ENCODE measurements at places on chromosomes 4 and X.

GRCh38 chrX:38175139-38175538 is 45.5 kb downstream of the SRPX start:
- no peak for DNase-seq

DNA sequence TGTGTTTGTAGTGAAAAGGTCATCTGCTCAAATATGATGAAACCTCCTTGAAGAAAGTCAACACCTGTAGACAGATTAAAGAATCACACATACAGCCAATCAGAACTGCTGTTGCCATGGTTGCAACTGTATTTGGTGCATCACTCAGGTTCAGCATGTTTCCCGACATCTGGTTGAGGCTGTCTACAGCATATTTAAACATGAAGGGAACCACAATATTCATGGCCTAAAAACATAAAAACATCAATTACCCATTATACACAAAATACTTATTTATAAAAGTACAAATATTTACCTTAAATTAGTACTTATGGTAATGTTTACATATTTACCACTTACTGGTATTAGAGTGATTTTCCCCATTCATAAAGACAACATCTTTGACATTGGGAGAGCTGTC is 79.7 kb downstream of the ABCB7 start:
- no peak for DNase-seq

DNA sequence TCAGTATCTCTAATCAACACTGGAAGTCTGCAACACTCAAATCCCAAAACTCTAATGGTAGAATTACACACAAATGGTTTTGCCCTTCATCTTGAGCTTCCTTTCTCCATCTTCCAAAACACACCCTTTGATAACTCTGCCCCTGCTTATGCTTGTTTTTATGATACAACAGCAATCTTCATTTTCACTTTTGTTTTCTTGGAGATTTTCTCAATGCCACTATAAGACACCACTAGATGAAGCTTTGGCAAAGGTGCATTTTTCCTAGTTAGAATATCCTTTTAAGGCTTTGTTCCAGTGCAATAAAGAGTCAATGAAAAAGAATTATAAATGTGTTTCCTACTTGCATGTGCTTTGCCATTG is 472.4 kb upstream of the NWD2 start:
- no peak for DNase-seq

DNA sequence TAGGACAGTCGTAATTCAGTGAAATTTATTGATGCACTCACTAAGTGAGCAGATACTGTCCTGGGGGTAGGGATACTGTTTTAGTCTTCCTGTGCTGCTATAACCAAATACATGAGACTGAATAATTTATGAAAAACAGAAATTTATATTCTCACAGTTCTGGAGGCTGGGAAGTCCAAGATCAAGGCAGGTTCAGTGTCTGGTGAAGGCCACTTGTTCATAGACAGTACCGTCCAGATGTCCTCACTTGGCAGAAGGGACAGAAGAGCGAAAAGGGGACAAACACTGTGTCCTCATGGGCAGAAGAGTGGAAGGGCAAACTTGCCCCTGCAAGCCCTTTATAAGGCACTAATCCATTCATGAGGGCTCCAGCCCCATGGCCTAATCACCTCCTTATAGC is 45.6 kb downstream of the PGRMC2 start:
- no peak for DNase-seq

GRCh38 chr4:170128219-170128804 is 38.6 kb upstream of the AADAT start:
- DNase-seq = no peak

- no peak for DNase-seq
Measured at GRCh38 chr4:7422898-7423180, 11.9 kb downstream of the PSAPL1 start.

DNA sequence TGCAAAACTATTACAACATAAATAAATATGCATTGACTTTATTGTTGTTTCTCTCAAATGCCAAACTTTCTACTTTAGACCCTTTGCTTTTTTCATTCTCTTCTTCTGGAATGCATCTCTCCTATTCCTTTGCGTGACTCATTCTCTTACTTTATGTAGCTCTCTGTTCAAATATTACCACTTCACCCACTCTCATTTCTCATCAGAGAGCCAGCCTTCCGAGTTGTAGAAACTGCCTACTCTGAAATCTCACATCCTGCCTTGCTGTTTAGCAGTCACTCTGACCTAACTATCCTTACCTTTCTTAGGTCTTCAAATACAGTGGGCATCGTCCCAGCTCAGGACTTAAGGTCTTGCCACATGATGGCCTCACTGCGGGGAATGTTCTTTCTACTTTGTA is 143.5 kb downstream of the GALNTL6 start:
- DNase-seq = no peak

- no peak for DNase-seq
Measured at GRCh38 chrX:50180073-50180940, 20.5 kb downstream of the AKAP4 start.

DNA sequence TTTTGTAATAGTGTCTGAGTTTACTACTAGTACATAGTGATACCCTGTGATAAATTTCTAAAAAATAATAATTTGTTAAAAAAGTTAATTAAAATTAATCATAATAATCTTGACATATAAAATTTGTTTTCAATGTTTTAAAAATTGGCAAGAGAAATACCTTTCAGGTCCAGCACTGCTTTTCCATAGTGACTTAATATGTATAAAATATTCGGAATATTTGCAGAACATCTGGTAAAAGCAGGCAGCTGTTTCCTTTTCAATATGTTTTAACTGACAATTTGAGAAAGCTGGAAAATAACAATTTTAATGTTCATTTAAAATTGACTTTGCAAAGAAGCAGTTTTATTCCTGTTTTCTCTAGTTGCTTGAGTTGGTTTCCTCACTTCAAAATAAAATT is 17.6 kb upstream of the GK2 start:
- no peak for DNase-seq

- DNase-seq = no peak
Measured at GRCh38 chr4:142778430-142778829, 67.7 kb downstream of the INPP4B start.

- DNase-seq = no peak
Measured at GRCh38 chrX:14690553-14690952, 161.2 kb downstream of the GLRA2 start.

DNA sequence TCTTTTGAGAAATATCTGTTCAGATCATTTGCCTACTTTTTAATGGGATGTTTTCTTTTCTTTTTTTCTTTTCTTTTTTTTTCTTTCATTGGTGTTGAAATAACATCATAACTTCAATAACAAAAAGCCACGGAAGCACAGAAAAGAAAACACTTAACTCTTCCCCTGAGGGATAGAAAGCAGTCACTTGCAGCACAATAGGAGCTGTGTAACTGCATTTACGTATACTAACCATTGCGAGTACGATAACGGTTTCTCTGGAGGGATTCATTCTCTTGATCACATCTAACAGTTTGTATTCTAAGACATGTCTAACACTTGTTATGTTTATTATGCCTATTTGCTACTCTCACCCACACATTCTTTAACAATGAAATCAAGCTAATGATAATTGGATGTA is 27.3 kb downstream of the C4orf46 start:
- DNase-seq = no peak

DNA sequence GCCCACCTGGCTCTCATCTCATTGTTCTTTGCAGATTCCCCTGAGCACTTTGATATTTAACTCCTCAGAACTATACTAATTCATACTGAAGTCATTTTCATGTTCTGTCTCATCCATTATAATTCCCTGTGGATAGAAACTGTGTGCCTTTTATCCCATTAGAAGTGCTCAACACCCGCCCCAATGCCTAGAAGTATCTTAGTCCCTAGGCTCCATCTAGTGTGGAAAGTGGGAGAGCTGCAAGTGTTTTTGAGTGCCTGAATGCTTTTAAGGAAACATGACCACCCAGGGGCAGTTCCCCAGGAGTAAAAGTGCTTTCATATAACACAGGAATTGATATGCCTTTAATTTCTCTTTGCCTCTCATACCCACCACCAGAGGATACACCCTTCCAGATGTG is 117.0 kb downstream of the CHRDL1 start:
- DNase-seq = no peak

- no peak for DNase-seq
Measured at GRCh38 chr4:6694177-6694901, 661 bp downstream of the S100P start.

- no peak for DNase-seq
Measured at GRCh38 chrX:14038375-14039085, 8.8 kb upstream of the GEMIN8 start.

DNA sequence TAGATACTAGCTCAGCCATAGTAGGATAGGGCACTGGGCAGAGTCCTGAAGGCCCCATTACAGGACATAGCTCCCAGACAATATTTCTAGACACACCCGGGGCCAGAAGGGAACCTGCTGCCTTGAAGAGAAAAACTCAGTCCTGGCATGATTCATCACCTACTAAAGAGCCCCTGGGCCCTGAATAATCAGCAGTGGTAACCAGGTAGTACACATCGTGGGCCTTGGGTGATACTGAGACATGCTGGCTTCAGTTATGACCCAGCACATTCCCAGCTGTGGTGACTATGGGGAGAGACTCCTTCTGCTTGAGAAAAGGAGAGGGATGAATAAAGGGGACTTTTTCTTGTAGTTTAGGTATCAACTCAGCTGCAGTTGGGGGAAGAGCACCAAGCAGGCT is 104.3 kb upstream of the STK26 start:
- no peak for DNase-seq

- no peak for DNase-seq
Measured at GRCh38 chr4:84796394-84796793, 170.1 kb downstream of the WDFY3 start.

GRCh38 chr4:146235654-146236177 is 21.4 kb downstream of the REELD1 start:
- DNase-seq = no peak

DNA sequence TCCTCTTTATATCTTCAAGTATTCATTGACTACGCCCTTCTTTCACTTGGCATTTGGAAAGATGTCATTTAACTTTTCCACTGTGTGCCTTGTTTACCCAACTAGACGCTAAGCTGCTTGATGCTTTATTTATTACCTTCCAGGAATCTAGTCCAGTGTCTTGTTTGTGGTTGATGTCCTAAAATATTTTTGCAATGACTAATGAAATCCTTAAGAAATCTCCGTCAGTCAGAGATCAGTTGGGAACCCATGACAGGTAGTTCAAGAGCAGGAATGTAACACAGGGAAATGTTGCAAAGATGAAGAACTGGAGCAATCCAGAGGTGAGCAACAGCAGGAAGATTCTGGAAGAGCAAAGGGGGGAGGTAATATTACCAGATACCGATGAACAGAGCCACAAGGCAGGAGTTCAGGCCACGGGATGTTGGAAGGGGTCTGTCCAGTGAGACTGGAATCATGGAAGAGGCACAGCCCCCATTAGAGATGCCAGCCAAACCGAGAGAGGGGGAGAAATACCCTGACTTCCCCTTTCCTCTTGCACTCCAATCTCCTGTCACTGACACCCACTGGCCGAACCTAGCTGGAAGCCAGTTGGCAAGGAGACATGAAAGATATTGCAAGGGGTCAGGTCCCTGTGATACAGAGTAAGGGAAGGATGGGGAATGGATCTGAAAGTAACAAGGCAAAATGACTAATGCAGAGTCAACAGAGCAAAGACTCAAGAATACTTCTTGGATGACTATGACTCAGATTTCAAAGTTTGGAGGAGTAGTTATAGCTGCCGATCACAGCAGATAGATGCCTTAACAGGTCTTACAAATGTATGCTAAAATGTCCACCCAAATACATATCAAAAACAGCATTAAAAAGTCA is 62.7 kb upstream of the PHKA2 start:
- no peak for DNase-seq

DNA sequence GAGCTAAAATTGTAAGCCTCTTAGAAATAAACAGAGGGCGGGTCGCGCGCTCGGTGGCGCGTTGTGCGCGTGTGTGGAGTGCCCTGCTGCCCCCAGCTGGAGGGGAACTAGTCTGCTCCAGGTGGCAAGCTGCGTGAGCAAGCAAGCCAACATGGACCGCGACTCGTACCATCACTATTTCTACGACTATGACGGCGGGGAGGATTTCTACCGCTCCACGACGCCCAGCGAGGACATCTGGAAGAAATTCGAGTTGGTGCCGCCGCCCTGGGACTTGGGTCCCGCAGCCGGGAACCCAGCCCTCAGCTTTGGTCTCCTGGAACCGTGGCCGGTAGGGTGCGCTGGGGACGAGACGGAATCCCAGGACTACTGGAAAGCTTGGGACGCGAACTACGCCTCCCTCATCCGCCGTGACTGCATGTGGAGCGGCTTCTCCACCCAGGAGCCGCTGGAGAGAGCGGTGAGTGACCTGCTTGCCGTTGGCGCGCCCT is 66.1 kb downstream of the DNAAF6 start:
- no peak for DNase-seq

- DNase-seq = no peak
Measured at GRCh38 chr4:186037692-186038658, 31.0 kb upstream of the TLR3 start.

- DNase-seq = no peak
Measured at GRCh38 chr4:31375936-31376335, 655.8 kb downstream of the PCDH7 start.

GRCh38 chrX:48490661-48491060 is 14.7 kb downstream of the FTSJ1 start:
- DNase-seq = no peak

DNA sequence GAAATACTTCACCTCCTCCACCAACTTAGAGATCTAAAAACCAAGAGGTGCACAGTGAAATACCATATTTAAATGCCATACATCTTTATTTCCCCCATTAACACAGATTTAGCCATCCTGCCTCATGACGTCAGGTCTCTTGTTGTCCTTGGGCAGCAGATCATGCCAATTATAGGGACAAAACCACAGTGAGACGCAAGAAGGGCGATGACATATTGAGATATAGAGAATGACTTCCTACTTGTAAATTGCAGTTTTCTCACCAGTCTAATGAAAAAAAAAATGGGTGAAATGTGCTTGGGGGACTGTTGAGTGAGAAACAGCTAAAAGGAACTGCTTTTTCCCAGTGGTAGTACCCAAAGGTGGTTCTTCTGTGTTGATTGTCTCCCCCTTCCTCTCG is 24.3 kb downstream of the RS1 start:
- DNase-seq = no peak

DNA sequence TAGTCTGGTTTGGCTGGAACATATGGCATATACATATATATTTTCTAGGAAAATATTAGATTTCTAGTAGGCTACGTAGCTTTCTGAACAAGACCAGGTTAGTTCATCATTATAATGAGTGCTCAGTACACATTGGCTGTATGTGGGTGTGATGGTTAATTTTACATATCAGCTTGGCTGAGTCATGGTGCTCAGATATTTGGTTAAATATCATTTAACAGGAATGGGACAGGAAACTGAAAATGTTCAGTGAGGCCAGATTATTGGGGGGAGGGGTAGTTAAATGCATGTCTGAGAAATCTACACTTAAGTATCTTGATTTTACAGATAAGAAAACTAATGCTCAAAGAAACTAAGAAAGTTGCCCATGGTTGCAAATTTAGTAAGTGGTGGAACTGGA is 160.1 kb downstream of the RBMX2 start:
- no peak for DNase-seq

GRCh38 chr4:15897577-15897976 is 41.0 kb downstream of the FGFBP1 start:
- no peak for DNase-seq

DNA sequence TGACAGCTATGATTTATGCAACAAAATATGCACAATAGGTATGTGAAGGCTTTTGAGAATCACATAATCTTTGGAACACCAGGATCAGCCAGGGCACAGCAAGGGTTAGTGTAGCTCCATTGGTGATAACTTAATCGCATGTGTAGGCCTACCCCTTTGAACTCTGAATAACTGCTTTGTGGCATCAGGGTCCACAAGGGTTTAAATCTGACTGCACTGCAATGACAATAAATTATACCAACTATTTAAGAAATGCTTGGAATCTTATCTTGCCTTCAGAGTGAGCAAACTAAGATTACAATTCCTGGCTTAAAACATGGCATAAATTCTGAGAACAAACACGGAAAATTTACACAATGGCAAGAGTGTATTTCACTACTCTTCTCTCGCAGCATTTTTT is 245.8 kb downstream of the FBXO8 start:
- no peak for DNase-seq
